ENCODE measurements at places on chromosomes 16 and 17.

GRCh38 chr17:7034955-7035590 is 742 bp upstream of the SLC16A13 start:
- DNase-seq, result no peak

GRCh38 chr17:36629252-36629847 is 28.0 kb downstream of the MRM1 start:
- peak; percentile 62 for DNase-seq

DNA sequence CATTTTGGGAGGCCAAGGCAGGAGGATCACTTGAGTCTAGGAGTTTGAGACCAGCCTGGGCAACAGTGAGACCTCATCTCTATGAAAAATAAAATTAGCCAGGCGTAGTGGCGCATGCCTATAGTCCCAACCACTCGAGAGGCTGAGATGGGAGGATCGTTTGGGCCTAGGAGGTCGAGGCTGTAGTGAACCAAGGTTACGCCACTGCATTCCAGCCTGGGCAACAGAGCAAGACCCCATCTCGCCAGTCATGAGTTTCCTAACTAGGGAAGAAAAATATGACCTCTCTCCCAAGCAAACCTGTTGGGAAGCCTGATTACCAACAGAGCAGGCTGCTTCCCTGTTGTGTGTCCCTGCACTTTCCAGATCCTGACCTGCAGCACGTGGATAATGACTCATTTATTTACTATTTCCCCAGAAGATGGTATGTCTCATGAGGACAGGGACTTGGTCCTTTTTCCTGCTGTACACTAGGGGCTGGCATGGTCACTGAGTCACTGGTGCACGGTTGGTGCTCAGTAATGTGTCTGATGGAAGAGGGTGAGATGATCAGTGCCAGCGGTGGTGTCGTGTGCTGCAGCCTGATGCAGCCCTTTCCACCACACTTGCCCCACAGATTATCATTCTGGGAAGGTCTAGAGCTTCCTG is 30.8 kb downstream of the NMT1 start:
- DNase-seq, result peak; percentile 37

GRCh38 chr17:44832805-44833204 is 2.7 kb upstream of the GJC1 start:
- DNase-seq, result no peak

DNA sequence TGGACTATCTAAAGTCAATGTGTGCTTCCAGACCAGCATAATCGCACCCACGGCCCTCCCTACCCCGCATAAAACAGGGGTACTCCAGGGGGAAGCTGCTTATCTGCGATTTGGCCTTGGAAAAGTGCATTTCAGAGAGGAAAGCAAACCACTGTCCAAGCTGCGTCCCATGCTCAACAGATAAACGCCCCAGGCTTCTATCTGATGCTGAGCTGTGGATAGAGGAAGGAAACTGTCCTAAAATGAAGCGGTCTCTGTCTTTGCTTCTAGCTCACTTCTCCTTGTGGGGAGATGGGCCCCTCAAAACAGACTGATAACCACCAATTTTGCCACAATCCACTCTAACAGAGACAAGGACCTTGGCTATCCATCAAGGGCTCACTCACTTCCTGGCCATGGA is 160.5 kb upstream of the TNRC6C start:
- DNase-seq, result no peak

All from fibroblast of skin of back (primary cell).